Left hindlimb (tissue), 1 donor: ENCODE measurements at places on chromosomes 5 and 9.
A peak's percentile ranks its signal among the peaks of the same experiment; 100 is the strongest.

GRCh38 chr9:37082214-37082765 is 38.1 kb upstream of the ZCCHC7 start:
- no peak for DNase-seq

DNA sequence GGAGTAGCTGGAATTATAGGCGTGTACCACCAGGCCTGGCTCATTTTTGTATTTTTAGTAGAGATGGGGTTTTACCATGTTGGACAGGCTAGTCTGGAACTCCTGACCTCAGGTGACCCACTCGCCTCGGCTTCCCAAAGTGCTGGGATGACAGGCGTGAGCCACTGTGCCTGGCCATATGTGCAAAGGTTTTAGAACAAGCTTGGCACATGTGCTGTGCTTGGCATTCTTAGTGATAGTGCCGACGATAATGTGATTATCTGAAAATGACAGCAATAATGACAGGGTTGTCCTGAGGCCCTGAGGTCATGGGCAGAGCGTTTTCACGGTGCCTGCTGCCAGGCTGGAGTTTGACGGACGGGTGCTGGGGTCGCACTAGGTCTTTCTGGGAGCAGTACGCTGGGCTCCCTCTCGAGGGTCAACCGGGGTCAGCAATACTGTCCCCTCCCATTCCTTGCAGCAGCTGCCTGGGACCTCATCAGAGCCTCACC is 42.6 kb downstream of the HMCN2 start:
- DNase-seq, result no peak

- no peak for DNase-seq
These were observed 364.6 kb downstream of the NPR3 start for GRCh38 chr5:33075731-33076130.

GRCh38 chr9:120344230-120344629 is 235.7 kb downstream of the CDK5RAP2 start:
- DNase-seq, result no peak

- no peak for DNase-seq
These were observed 318.4 kb downstream of the MAN2A1 start for GRCh38 chr5:110008131-110008530.

- no peak for DNase-seq
These were observed 8.3 kb downstream of the OLFM1 start for GRCh38 chr9:135095470-135096407.

DNA sequence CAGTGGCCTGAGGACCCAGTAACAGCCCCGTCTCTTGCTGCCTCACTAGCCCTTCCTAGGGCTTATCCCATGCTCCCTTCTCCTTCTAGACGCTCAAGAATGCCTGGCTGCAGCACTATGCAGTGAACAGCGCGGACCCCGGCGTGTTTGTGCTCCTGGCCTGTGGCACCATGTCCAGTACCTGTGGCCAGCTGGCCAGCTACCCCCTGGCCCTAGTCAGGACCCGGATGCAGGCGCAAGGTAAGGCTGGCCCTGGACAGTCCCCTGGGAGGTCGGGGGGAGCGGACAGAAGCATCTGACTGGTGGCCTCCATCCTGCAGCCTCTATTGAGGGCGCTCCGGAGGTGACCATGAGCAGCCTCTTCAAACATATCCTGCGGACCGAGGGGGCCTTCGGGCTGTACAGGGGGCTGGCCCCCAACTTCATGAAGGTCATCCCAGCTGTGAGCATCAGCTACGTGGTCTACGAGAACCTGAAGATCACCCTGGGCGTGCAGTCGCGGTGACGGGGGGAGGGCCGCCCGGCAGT is 20.5 kb downstream of the PTGES2 start:
- DNase-seq, result no peak

DNA sequence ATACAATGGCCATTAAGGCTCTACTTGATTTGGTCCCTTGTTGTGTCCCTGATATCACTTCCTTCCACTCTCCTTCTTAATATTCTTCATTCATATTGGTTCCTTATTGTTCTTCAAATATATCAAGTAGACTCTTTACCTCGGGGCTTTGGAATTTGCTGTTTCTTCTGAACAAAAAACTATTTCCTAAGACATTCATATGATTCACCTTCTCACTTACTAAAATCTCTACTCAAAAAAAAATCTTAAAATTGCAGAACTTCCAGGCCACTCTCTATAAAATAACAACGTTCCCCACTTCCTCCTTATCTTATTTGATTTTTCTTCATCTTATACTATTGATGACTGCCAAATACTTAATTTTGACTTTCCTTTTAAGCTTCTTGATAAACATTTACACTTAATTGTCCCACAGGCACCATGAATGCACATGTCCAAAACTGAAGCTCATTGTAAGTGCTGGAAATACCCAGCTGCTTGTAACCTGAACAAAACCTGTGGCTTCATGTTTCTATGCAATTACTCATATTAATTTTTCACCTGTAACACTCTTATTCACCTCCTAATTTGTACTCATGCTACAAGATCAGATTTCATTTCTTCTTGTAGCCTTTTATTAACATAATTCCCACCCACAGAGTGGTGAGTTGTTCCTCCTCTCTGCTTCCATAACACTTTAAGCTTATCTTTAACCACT is 58.4 kb upstream of the NUDT12 start:
- DNase-seq, result no peak

DNA sequence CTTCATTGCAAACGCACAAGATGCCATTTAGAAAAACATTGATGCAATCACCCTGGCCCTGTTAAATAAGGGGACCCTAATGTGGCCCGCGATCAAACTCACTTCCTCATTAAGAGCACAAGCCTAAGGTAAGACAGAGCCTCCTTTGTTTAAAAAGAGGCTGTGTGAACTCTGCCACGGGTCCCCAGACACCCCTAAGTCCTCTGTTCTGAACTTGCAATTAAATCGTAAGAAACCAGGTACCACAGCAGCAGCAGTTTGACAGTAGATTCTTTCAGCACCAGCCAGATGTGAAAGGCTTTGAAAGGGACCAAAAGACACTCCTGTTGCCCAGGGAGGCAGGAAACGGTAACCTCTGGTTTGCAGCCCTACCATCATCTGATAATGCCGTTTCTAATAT is 346.3 kb downstream of the TMEM167A start:
- no peak for DNase-seq

- DNase-seq, result peak; percentile 32
These were observed 131.1 kb downstream of the OLFM1 start for GRCh38 chr9:135218331-135219225.

GRCh38 chr9:125960626-125961025 is 213.5 kb downstream of the PBX3 start:
- DNase-seq, result no peak

GRCh38 chr5:52767766-52768480 is 19.8 kb upstream of the ITGA1 start:
- DNase-seq, result no peak

- peak; percentile 19 for DNase-seq
These were observed 20.3 kb downstream of the ZDHHC11B start for GRCh38 chr5:763998-764781.

- no peak for DNase-seq
These were observed 114.1 kb downstream of the MLLT3 start for GRCh38 chr9:20508242-20508641.

- no peak for DNase-seq
These were observed 28.2 kb downstream of the YIPF5 start for GRCh38 chr5:144142139-144142823.

DNA sequence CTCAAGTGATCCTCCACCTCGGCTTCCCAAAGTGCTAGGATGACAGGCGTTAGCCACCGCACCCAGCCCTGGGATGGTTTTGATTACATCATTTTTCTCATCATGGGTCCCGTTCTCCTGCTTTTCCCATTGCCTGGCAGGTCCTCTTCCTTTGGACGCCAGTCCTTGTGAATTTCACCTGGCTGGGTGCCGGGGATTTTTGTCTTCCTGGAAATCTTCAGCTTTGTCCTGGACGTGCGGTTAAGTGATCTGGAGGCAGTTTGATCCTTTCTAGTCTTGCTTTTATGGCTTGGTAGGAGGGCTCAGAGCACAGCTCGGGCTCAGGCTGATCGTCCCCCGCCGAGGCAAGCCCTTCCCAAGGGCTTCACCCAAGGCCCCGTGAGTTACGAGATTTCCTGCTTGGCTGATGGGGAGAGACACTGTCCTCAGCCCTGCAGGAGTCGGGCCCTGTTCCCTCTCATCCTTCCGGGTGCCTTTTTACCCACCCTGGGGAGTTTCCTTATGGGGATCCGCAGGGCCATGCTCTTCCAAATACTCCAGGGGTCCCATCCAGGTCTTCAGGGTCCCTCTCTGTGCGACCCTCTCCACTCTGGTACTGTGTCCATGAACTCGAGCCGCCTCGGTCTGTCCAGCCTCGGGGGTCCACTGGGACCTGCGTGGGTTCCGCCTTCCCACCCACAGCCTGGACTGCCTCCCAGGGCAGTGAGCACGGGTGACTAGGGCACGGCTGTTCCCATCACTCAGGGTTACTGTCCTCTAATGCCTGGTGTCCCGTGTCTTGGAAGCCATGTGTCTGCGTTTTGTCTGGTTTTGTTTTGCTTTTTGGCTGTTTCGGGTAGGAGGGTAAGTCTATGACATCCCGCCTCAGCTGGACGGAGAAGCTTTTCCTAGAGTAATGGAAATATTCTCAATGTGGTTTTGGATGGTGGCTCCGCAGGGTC is 22.3 kb upstream of the EGFL7 start:
- no peak for DNase-seq

DNA sequence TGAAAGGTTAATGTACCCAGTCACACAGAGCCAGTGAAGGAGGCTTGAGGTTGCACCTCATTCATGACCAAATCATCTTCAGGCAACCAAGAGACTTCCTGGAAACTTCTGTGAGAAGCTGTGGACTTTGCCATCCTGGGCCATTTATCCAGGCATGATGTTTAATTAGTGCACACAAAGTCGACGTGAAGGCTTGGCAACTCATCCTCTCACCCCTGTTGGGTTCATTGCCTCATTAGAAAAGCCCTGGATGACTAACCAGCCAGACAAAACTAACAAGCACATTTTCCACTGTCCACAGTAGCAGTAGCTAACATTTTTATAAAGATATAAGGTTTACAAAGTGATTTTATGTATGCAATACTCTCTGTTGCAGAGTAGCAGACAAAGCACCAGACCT is 65.7 kb upstream of the ZNF462 start:
- DNase-seq, result no peak

- DNase-seq, result no peak
These were observed 213.6 kb downstream of the GRIA1 start for GRCh38 chr5:153704110-153704509.

DNA sequence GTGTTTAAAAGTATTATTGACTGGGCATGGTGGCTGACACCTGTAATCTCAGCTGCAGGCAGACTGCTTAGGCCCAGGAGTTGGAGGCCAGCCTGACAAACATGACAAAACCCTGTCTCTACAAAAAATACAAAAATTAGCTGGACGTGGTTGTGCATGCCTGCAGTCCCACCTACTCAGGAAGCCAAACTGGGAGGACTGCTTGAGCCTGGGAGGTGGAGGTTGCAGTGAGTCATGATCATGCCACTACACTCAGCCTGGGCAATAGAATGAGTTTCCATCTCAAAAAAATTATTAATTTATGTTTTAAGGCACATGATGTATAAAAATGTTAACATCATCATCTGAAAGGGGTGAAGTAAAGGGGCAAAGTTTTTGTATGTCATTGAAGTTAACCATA is 49.7 kb upstream of the FNIP1 start:
- no peak for DNase-seq

DNA sequence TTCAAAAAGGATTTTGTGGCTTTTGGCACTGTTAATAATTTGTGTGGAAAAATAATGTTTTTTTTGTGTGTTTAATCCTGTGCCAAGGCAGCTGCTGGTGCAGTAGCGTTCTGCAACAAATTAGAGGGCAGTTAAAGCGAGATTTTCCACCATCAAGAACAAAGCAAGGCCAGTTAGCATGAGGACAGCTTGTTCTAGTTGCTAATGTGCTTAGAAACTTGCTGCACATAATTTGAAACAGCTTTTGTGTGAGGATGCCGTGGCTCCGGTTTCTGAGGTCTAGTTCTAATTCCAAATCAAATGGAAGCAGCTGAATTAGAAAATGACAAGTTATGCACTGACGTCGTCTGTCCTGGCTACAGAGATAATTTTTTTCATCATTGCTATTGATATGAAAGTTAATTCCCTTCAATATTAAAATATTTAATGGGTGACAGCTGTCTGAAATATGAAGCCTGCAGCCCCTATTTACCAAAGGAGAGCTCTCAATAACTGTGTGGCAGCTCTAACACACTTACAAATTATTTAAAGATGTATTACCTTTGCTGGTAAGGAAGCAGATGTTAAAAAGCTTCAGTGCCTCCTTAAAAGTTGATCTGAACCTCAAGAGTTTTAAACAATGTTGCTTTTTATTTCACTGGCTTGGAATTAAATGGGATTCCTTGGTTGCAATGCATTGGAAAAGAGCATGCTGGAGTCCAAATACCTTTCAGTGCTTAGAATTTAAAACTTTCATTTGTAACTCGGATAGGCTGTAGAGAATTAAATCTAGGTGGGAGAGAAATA is 128.6 kb downstream of the SPATA31D1 start:
- peak; percentile 81 for DNase-seq

- DNase-seq, result no peak
These were observed 6.4 kb upstream of the CHD1 start for GRCh38 chr5:98935206-98935605.

DNA sequence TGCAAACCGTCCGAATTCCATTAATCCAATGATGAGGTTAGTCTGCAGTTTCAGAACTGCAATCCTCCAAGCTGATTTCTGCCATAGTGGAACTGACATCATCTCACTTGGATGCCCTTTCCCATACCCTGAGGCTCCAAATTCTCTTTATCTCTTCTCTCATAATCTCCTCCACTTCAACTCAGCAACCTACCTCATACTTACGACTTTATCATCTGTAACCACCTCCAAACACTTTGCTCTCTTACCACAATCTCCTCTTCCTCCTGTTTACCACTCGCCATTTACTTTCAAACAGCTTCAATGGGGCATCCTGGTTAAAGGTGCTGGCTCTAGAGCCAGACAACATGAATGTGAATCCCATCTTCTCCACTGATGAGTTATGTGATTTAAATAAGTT is 223.2 kb downstream of the EPB41L4A start:
- DNase-seq, result no peak

DNA sequence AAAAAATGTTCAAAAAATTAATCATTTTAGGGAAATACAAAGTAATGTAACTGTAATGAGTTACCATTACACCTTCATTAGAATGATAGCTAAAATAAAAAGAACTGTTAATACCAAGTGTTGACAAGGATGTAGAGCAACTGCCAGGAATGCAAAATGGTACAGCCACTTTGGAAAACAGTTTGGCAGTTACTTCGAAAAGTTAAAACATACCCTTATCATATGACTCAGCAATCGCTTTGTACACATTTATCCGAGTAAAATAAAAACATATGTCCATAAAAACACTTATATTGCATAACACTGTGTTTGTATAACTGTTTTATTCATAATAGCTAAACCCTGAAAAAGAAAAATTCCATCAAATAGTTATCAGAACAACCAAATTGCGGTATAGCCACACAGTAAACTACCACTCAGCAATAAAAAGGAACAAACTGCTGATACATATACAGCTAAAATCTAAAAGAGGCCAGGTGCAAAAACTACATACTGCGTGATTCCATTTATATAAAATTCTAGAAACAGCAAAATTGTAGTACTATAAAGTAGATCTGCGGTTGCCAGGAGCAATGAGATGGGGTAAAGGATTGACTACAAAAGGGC is 61.7 kb downstream of the RFX3 start:
- DNase-seq, result no peak
